Activated CD8-positive, alpha-beta memory T cell treated with anti-CD3 and anti-CD28 coated beads for 24 hours (primary cell): ENCODE measurements at places on chromosomes 7 and 10.

DNA sequence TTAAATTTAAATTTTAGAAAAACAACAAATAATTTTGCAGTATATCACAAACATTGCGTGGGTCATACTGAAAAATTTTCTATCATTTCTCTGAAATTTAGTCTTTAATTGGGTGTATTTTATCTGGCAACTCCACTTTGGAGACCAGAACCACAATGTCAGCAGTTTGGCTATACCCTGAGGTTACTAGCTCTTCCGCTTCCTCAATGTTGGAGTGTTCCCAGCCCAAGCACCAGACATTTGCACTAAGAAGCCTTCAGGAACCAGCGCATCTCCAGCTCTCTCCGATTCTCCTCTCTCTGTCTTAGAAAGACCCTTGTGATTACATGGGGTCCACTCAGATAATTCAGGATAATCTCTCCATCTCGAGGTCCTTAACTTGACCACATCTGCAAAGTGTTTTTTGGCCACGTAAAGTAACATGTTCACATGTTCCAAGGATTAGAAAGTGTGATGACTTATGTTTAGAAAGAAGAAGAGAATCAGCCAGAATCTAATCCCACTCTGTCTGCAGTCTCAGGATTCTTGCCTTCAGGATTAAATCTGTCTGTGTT, 43.1 kb upstream of the ADRB1 start:
- no peak for DNase-seq

- DNase-seq, result no peak
Observed at GRCh38 chr10:17510242-17510908, 56.0 kb upstream of the ST8SIA6 start.

- no peak for DNase-seq
Observed at GRCh38 chr10:109173121-109173520, 750.2 kb downstream of the XPNPEP1 start.

DNA sequence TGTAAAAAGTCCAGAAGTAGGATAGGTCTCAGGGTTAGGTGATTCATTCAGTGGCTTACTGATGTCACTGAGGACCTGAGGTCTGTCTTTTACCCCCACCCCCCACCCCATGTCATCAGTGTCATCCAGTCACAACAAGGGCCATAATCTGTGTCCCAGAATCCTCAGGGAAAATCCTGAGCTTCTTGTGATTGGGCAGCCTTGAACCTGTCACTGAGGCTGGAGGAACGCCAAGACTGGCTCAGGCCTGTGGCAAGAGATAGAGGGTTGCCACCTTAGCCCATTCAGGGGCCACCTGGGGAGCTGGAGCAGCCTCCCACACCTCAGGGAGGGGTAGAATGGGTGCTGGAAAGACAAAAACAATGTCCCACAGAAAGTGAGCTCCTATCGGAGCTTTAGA, 29.7 kb downstream of the NUB1 start:
- no peak for DNase-seq

DNA sequence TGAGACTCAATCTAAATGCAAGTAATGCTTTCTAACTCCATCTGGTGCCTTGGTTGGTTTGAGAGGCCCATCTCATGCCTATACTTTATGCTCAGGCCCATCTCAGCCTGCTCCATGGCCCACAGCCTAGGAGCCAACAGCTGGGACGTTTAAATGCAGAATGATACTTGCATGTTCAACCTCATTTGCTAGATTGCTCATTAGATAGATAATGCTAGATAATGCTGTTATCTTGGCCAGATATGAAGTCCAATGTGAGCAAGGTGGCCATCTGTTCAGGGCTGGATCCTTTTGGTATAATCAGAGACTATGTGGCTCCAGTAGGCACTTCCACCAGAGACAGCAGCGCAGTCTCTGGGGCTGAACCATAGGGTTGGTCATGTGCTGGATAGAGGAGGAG, 321.6 kb upstream of the PHYHIPL start:
- DNase-seq, result no peak

DNA sequence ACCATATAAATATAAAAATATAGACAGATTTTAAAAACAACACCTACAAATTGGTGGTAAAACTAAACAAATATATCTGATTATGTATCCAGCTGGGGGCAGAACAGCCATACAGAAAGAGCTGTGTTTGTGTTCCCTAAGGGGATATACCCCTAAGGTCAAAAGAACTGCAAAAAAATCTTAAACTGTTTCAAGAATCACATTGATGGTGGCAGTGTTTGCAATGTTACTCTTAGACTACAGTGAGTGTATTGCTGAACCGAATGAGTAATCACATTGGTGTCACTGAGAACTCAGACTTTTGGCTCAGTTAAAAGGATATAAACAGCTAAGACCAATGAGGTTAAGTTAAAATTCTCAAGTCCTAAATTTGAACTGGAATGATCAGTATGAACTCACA, 27.1 kb upstream of the PTPRN2 start:
- DNase-seq, result no peak

GRCh38 chr7:55174856-55175255, 156.0 kb downstream of the EGFR start:
- DNase-seq, result peak; percentile 11

DNA sequence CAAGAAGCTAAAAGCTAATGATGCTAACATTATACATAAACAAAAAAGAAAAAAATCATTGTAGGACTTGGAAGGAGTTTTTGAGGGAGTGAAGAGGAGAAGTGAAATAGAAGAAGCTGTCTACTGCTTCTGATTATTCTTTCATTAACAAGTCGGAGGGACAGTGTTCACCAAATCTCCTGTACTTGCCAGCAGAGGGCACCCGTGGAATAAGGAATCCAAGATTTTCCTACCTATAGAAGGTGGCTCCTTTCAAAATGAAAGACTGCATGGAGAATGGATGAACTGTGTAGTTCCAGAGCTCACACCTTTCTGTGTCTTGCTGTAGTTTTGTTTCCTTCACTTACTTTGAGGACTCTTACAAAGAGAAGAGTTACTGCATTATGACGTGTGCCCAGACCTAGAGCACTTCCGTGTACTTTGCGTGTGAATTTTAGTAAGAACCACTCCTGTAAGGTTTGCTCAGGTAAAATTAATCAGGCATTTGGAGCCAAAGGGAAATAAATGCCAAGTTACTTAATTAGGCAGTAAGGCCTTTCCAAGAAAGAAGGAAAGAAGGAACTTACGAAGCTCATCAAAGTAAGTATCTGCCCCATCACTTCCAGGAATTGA, 145.1 kb downstream of the SEMA3D start:
- no peak for DNase-seq
